ENCODE measurements at places on chromosomes 16 and 17.

DNA sequence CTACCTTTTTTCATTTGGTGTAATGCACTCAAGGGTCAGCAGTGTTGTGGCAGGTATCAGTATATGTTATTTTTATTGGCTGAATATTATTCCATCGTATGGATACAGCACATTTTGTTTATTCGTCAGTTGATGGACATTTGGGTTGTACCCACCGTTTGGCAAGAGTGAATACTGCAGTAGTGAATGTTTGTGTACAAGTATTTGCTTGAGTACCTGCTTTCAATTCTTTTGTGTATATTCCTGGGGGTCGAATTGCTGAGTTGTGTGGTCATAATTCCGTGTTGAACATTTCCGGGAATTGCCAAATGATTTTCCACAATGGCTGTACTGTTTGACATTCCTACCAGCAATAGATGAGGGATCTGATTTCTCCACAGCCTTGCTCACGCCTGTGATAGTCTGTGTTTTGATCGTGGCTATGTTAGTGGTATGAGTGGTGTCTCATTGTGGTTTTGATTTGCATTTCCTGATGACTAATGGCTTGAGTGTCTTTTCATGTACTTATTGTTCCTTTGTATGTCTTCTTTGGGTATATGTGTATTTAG is 108.4 kb downstream of the OR1D5 start:
- DNase-seq, result peak; percentile 76

DNA sequence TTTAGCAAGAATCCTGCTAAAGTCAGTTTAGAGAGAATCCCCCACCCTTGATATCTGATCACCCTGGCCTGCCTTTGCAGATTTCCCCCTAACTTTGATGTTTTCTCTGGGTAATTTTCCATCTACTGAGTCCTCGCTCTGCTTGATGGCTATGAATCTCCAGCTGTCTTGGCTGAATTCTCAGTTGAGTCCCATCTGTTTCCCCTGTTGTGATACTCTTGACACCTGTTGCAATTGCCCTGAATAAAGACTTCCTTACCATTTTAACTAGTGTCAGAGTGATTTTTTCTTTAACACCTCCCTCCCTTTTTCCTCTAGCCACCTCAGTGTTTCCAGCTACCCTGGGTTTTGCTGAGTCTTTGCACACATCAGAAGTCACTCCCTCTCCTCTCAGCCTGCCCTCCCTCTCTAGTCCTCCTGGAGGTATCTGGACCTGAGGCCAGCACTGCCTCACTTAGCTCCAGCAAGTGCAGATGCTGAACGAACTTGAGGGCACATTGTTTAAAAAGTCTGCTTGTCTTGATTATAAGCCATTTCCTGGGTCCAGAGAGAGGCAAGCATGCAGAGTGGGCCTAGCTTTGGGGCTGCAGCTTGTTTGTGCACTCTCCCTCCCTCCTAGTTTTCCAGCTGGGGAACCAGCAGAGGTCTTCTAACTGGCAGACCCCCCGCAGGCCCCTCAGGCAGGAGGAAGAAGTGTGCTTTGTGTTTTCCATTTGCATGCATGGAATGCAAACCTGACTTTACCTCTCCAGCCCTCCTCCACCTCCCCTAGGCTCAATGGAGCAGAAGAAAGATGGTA is 33.2 kb downstream of the SPACA3 start:
- DNase-seq, result no peak

- no peak for DNase-seq
Observed at GRCh38 chr16:24253192-24253591, 2.9 kb upstream of the CACNG3 start.

- no peak for DNase-seq
Observed at GRCh38 chr17:64075913-64076312, 54.0 kb downstream of the ERN1 start.

DNA sequence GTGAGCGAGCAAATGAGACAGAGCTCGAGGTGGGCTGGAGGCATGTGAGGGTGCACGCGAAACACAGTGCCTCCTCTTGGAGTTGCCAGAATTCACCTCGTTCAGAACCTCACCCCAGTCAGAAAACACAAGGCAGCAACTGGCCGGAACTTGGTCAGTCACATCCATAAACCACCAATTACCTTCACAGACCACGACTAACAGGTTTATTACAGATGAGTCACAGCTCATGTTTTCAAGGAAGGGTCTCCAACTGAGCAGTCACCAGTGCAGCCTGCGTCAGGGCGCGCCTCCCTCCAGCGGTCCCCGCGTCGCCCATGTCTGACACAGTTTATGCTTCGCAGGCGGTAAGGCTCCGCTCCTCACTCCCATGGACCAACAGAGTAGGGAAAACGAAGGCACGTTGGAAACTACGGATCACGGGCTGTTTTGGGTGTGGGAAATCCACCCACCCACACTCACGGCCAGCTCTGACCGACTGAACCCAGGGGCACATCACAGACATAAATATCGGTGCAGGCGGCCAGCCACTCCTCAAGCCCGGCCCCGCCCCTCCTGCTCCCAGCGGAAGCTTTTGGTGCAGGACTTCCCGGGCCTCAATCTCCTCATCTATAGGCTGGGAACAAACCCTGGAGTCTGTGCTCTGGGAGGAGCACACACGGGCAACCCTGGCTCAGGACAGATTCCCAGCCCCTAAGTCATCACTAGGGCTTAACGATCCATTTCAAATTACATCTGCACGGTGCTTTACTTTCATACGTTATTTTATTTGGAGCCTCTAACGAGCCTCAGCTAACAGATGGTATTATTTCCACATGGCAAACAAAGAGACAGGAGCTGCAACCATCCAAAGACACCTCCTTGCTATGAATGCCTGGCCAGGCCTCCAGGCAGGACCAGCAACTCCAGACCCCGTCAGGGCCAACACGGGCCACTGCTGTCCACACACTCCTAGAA is 126.3 kb downstream of the ZNF778 start:
- DNase-seq, result no peak

- DNase-seq, result no peak
Observed at GRCh38 chr16:27427538-27427937, 25.6 kb downstream of the IL21R start.

DNA sequence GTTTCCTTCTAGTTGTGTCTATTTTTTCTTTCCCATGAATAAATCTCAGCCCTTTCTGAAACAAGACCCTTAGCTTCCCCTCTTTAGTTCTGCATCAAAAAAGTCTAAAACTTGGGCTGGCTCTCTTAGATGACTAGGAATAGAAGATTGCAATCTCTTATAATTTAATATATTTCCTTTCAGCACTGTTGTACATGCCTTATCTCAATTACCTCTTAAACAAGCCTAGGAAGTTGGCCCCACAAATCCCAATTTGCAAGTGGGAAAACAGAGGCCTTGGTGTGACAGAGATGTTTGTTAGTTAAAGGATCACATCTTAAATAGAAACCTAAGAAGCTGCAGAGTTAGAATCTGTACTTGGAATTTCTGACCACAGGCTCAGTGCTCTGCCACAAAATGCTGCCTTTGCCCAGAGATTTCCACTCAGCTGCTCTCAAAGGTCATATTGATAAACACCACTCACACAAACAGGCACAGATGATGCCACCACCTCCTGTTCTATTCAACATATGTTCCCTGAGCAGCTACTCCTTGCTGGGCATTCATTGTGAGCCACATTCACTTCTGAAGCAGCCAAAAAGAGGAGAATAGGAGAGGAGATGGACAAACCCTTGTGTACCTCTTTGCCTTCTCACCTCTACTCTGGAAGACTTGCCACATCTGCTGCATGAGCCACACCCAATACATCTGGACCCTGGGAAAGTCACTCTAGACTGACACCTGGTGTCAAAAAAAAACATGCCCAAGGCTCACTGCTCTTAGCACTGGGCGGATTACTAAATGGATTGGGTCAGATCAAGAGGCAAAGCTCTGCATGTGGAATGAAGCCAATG is 5.5 kb downstream of the CCDC182 start:
- DNase-seq, result no peak

DNA sequence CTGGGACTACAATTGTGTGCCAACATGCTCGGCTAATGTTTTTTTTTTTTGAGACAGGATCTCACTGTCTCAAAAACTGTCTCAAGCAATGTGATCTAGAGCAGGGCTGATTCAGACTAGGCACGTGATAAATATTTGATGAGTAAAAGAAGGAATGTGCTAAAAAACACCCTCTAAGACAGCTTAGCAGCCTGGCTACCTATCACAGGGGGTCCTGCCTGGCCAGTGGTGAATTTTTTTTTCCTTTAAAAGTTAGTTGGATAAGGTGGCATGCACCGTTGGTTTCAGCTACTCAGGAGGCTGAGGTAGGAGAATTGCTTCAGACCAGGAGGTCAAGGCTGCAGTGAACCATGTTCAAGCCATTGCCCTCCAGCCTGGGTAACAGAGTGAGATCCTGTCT is 14.8 kb upstream of the GPATCH8 start:
- DNase-seq, result no peak

GRCh38 chr16:24396350-24397271 is 140.5 kb downstream of the CACNG3 start:
- DNase-seq, result no peak

GRCh38 chr17:48528936-48529682 is 1.7 kb downstream of the HOXB1 start:
- no peak for DNase-seq

- DNase-seq, result no peak
Observed at GRCh38 chr17:27442702-27443101, 13.5 kb upstream of the KSR1 start.

DNA sequence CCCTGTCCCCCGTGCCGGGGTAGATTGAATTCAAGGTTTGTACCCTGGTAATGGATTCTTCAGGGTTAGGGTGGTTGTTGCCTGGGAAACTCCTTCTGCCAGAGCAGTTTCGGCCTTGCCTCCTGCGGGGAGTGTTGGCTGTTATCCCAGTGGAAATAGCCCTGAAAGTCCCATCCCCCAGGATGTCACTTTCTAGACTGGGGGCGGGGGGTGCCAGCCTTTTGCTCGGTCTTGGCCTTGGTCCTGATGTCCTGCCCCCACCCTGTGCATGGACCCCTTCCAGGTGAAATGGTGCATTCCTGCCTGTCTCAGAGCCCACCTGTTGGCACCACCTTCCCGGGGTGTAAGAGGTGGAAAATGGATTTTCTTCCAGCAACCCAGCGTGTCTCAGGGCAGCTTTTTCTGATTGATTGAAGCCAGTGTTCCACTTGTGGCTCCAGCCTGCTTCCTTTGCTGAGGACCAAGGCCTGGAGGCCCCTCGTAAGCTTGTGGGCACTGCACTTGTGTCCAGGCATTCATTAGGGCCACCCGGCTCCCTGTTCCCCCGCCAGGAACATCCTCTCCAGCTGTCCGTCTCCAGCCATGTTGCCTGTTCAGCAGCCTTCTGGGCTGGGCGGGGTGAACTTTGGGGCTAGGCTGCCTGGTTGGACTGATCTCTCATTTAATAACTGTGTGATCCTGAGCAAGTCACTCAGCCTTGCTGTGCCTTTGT is 25.6 kb downstream of the MGAT5B start:
- no peak for DNase-seq
